Activated naive CD4-positive, alpha-beta T cell treated with anti-CD3 and anti-CD28 coated beads, Interleukin-2, amount 10 ng/mL, durations not matched to agents 7 days and 5 days (primary cell): ENCODE measurements at places on chromosomes 4 and X.

DNA sequence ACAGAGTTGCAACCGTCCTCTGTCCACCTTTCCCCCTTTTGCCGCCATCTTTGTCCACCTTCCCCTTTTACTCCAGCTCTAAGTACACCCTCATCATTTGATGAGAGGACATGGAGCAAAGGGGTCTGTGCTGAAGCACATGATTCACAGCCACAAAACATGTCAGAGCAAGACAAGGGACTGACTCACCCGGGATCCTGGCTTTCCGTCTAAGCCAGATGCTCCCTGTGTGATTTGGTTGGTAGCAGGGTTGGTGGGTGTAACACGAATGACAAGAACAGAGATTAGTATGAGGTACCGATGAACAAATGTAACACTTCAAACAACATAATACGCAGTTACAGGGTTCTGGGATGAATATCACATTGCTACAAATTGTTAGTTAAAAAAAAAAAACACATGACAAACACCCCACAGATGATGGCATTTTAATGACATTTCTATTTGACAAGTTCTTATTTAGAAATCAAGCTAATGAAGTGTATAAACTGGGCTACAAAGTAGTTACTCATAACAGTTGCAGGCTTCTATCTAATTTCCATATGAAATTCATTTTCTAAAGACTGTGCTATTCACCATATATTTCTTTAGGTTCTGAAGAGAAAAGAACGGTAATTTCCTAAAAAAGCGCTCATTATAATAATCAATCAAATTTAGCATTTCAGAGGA lies 71.4 kb upstream of the ETNPPL start:
- no peak for DNase-seq

GRCh38 chrX:15564981-15565579 lies 35.7 kb downstream of the ACE2 start:
- peak; percentile 52 for DNase-seq

- DNase-seq, result no peak
These were observed 3.4 kb downstream of the RAB33B start for GRCh38 chr4:139457318-139457717.

GRCh38 chrX:77743720-77744119 lies 42.3 kb downstream of the ATRX start:
- no peak for DNase-seq

DNA sequence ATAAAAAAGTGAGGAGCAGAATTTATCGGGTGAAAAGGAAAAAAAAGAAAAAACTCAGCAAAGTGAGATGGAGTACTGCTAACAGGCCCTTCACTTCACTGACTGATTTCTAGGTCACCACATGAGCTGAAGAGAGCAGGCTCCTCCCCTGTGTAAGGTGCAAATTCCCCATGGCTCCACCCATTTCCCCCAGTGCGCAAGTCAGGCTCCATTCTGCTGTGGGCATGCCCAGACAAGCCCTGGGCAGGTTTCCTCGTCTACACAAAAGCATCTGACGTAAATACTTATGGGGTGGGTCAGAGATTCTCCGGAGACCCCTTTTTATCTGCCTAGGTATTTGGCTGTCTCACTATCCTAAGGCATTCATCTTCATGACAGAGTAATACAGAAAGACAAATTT lies 157.9 kb downstream of the MAGEB5 start:
- no peak for DNase-seq

DNA sequence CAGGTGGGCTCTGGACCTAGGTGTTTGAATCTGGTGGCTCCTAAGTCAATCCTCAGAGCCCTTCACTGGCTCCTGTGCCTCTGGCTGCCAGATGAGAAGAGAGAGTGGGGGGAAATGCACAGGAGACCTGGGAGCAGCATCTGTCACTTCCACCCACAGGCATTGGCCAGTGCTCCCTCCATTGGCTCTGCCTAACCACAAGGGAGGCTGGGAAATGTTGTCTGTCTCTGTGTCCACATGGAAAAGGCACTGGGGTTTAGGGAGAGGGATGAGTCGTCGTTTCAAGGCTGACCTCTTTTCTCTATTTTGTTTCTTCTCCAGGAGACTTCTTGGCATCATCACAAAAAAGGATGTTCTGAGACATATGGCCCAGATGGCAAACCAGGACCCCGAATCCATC lies 76.4 kb downstream of the CLCN4 start:
- DNase-seq, result no peak

DNA sequence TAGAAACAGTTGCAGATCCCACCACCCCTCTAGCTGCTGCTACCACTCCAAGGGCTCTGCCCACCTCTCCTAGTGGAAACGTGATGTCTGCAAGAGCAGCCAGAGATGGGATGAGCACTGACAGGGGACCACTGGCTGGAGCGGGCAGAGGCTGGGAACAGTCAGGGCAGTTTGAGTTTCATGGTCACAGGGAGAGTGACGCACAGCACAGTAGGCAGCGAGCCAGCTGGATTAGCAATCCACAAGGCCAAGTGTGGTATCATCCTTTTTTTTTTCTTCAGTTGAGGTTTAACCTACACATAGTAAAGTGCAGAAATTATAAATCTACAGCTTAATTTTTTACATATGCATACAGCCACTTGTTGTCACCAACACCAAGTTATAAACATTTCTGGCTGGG lies 6.4 kb upstream of the SCML2 start:
- no peak for DNase-seq

DNA sequence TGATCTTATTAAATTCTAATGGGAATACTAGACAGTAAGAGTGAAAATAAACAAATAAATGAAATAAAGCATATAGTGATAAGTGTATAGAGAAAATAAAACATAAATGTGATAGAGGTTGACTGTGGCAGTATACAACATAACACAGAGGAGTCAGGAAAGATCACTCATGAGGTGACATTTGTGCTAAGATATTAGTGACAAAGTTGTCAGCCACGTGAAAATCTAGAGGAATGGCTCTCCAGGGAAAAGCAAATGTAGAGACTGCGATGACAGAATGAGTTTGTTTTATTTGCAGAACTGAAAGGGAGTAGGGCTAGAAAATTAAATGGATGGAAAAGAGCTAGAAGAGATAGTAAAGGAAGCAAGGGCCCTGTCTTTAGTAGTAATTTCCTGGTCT lies 72.8 kb upstream of the GABRA2 start:
- no peak for DNase-seq

GRCh38 chr4:167989815-167990214 lies 102.5 kb upstream of the ANXA10 start:
- DNase-seq, result no peak

GRCh38 chr4:94686086-94686485 lies 71.7 kb upstream of the BMPR1B start:
- no peak for DNase-seq

DNA sequence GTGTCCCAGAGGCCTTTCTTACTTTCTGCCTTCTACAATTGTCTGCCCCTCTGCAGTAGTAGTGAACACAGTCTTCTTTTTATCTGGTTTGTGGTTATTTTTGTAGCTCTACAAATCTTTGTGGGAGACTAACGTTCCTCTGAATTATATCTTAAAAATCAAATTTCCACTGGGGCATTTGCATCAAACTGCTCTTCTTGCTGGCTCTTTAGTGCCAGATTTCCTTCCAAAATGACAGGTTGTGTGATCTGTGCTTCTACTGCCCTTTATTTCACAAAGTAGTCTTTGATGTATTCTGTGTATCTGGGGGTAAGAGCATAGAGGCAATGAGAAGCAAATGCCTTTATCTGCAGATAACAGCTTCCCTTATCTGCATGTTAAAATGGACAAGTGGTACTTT lies 34.5 kb downstream of the TSPAN7 start:
- no peak for DNase-seq

- DNase-seq, result no peak
These were observed 1153.0 kb downstream of the C4orf33 start for GRCh38 chr4:130249002-130249401.

- DNase-seq, result no peak
These were observed 56.0 kb downstream of the SAT1 start for GRCh38 chrX:23838953-23839352.

DNA sequence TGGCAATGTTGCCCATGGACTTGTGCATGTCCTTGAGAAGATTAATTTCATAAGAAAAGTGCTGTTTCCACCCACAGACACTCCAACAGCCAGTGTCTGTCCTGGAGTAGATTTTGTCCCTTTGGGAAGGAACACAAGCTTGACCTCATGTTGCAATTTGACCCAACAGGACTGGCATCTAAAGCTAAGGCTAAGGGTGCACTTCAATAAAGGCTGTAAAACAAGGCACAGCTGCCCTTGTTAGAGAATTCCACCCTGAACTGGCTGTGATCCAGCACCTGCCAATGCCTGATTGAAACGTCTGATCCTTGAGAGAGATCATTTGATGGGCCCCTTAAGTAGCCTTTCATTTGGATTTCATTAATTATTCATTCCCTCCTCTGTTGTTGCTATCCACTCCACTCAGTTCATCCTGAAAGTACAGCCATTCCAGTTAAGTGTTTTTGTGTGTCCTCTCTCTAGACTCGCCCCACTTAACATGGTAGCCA lies 56.2 kb downstream of the CD99L2 start:
- DNase-seq, result no peak

DNA sequence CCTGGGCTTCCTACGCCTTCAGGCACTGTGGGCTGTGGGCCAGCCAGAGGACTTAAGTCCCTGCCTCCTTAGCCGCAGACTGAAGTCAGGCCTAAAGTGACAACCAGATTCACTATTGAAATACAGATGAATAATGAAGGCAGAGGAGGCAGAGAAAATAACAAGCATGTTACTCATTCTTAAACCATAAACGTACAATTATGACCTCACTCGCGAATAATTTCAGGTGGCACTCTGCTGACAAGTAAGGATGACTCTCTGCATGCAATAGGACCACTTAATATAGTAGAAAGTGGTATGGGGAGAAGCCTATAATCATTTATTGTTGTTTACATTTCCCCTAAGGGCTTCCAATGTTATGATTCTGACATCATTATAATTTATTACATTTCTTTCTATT lies 409.2 kb upstream of the FGF13 start:
- no peak for DNase-seq

- DNase-seq, result no peak
These were observed 32.0 kb upstream of the FGF16 start for GRCh38 chrX:77415161-77415560.

DNA sequence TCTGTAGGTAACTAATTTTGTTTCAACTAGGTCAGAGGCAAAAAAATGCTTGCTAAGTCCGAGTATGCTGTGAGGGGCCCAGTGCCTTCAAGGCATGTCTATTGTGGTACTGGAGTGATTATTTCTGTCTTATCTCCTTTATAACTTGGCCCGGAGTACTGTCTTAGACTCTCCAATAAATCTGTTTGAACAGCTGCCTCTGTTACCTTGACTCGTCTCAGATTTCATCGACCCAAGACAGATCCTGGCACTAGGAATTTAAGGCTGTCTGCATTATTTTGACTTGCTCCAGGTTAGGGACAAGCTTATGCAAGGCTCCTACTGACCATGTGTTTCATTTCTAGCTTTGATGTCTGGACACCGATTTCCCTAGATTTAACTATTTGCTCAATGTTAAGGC lies 41.1 kb upstream of the NKAP start:
- no peak for DNase-seq

DNA sequence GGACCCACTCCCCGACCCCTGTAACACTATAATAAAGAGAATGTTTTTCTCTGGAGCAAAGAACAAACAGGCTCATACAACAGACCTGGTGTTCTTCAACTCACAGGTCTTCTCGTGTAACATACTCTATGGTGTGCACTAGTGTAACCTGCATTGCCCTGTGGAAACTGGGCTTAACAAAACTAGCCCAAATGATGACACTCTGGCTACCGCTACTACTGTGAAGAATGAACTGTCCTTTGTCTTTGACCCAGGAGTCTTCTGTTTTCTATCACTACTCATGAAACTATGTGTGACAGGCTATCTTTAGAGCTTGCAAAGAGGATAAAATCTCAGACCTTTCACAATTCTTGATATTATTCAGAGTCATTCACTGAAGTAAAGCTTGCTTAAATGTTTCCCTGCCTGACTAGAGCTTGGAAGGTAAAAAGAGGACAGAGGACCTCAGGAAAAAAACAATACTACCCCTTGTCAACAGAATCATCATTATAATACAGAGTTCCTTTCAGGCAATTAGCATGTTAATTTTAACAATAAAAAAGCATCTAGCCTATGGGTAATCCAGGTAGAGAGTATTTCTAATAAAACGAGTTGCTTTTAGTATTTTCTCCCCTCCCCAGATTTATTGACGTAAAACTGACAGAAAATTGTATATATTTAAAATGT lies 59.2 kb downstream of the FSTL5 start:
- DNase-seq, result no peak

DNA sequence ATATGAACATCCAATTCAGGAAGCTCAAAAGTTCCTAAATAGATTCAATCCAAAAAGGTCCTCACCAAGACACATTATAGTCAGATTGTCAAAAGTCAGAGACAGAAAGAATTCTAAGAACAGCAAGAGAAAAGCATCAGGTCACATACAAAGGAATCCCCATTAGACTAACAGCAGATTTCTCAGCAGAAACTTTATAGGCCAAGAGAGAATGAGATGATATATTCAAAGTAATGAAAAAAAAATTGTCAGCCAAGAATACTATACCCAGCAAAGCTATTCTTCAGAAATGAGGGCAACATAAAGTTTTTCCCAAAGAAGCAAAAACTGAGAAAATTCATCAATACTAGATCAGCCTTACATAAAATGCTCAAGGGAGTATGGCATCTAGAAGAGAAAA lies 106.6 kb upstream of the SH3RF1 start:
- DNase-seq, result no peak

DNA sequence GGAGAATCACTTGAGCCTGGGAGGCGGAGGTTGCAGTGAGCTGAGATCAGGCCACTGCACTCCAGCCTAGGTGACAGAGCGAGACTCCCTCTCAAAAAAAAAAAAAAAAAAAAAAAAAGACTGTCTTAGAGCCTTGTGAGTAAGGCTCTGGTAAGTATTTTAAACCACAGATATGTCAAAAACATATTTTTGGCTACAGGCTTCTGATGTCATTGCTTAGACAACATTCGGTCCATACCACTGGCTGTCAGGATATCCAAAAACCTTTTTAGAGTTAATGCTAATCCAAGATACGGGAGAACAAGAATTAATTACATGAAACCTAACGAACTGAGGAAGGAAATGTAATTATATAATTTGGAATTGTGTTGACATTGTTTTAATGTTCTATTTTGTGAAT lies 999.5 kb upstream of the PABPC4L start:
- no peak for DNase-seq

- no peak for DNase-seq
These were observed 161.6 kb downstream of the PDGFRA start for GRCh38 chr4:54390670-54391069.

- no peak for DNase-seq
These were observed 19.1 kb upstream of the MSX1 start for GRCh38 chr4:4840351-4840750.

- no peak for DNase-seq
These were observed 569 bp downstream of the RPS3A start for GRCh38 chr4:151099976-151100417.

GRCh38 chrX:149040873-149041535 lies 464.1 kb downstream of the IDS start:
- DNase-seq, result no peak

DNA sequence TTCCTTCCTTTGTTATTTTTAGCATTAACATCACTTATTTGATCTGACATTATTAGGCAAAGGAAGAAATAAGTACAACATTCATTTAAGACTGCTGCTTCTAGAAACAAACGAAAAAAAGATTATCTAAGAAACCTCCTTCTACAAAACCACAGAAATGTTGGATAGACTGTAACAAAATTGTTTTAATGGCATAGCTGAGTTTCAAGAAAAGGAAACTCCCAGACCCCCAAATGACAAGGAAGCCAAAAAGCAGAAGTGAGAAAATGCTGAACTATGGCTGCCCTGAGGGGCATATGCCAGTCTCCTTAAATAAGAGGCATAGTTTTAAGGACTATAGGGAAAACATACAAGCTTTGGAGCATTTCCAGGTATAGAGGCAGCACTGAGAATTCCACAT lies 1431.6 kb upstream of the TENM3 start:
- no peak for DNase-seq
